ENCODE measurements at places on chromosomes 13 and 19.

- DNase-seq = no peak
These were observed 15.4 kb upstream of the UBE2L5 start for GRCh38 chr13:30406779-30407416.

GRCh38 chr19:14363183-14364097, 17.8 kb upstream of the ADGRE5 start:
- peak; percentile 63 for DNase-seq

- no peak for DNase-seq
These were observed 46.5 kb downstream of the UTP14C start for GRCh38 chr13:52070929-52071523.

- no peak for DNase-seq
These were observed 139.7 kb downstream of the VWA8 start for GRCh38 chr13:41821238-41821594.

- no peak for DNase-seq
These were observed 295.4 kb upstream of the MAB21L1 start for GRCh38 chr13:35771898-35772297.

DNA sequence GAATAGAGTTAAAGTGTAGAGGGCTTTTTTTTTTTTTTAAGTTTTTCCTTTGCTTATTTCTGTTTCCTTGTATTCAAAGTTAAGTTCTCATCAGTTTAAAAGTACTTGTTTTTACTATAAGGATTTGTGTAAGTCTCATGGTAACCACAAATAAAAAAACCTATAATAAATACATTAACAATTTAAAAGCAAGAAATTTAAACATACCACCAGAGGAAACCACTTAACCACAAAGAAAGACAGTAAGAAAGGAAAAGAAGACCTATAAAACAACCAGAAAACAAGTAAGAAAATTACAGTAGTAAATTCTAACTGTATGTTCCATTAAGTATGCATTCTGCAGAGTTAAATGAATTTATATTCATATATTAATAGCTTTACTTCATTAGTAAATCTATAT, 999.1 kb upstream of the ATXN8OS start:
- no peak for DNase-seq

- DNase-seq = peak; percentile 8
These were observed 423.2 kb upstream of the SGCG start for GRCh38 chr13:22757530-22758120.

- DNase-seq = no peak
These were observed 67.7 kb downstream of the EPSTI1 start for GRCh38 chr13:42924344-42924743.

GRCh38 chr19:46076031-46076880, 35.5 kb upstream of the IGFL4 start:
- DNase-seq = no peak
